ENCODE measurements at places on chromosomes 2 and 18. TPM values are rescaled to one million over a fixed set of nuclear protein-coding genes. Genes with fewer than 3 reads are reported as not detected.

HMSD gene
- not detected for total RNA-seq

INSIG2 gene
- 12.2 TPM for total RNA-seq

DNA sequence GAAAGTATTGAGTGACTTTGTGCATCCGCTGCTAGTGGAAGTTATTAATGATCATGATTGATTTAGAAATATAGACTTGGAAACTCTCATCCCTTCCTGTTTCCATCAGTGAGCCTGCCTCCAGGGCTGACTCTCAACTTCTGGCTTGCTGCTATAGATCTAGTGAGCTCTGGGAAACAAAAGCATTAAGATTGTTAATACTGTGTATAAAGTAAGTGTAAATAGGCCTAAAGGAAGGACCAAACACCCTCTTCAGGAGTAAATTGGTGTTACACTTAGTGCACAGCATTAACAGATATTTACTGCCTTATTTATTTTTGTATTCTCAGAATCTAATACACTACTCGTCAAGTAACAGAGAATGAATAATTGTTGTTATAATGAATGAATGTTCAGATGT, 285.6 kb downstream of the THSD7B start:
- no peak for DNase-seq

DNA sequence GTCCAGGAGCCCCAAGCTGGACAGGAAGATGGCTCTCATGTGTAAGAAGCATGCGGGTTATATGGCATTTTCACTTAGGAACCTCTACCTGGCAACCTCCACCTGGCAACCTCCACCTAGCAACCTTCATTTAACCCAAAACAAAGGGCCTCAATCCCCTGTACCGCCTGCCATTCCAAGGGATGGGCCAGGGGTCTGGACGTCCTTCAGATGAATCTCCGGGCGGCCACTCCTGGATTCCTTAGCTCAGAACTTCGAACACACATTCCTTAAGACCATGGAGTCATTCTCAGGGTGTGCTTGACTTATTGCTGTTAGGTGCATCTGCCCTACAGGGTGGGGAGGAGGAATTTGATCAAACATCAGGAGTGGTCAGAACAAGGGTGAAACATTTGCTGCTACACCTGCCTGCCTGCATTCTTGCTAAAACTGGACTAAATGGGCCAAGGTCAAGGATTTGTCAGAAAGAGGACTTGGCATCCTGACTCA, 277.6 kb downstream of the PHLPP1 start:
- no peak for DNase-seq
